Mucosa of descending colon (tissue), 3 donors: ENCODE measurements at places on chromosomes 4 and X. TPM values are rescaled to one million over a fixed set of nuclear protein-coding genes. Genes with fewer than 3 reads are reported as not detected.
A peak's percentile ranks its signal among the peaks of the same experiment; 100 is the strongest.

The MGARP gene
- total RNA-seq = 0.73 TPM

The ADGRG2 gene
- 0.39 TPM for total RNA-seq

The TRIM61 gene
- total RNA-seq = not detected

The MAGEA2B gene
- total RNA-seq = not detected

DNA sequence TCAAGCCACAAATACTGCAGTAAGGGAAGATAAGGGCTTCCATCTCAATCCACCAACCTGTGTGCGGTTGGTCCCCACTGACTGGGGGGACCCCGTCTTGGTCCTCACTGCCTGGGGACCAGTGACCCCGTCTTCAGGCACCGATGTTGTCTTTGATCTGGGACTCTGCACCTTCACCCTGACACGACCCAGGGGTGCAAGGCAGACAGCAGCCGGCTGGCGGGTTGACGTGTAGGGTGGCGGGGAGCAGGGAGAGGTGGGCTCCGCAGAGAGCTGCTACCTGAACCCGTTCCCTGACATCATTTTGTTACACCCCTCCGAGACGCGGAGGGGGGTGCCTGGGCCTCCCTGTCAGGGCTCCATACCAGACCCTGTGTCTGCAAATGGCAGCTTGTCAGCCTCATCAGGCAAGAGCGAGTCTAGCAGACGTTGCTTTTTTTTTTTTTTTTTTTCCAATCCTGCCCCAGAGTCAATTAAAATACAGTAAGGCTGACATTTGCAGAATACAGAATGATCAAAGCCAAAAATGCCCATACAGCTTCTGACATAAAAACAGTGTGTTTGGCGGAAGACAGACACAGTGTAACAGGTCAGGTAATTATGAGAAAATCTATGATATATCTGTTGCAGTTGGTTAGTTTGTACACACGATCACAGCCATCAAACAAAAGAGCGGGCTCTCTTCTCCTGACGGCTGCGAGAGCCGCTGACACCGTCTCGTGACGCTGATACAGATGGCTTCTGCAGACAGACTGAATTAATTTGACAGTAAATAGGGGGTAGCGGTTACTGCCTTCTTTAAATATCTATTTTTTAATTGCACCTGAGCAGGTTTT is 118.6 kb downstream of the CRLF2 start:
- DNase-seq = no peak

- no peak for DNase-seq
Observed at GRCh38 chr4:16005676-16006075, 42.7 kb upstream of the FGFBP2 start.

GRCh38 chr4:87006426-87006675 is 71.5 kb downstream of the AFF1 start:
- DNase-seq = no peak

GRCh38 chr4:109113521-109113920 is 188.9 kb downstream of the COL25A1 start:
- DNase-seq = no peak

DNA sequence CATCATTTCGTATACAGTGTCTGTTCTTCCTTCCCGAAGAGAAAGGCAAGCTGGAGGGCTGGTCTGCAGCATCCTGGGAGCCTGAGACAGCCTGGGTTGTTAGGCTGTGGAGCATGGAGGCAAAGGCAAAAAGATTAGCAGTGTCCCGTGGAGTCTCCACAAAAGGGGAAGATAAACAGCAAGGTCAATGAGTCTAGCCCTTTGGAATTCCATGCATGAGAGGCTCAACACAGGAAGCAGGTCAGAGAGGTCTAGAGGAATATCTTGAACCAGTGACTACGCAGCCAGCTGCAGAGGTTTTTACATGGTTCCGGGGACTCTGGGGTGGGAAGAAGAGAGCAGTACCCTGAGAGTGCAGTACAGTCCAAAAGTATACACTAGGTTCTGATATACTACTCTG is 12.2 kb upstream of the MCF2 start:
- DNase-seq = no peak

GRCh38 chrX:386768-387575 is at the start of gene PPP2R3B:
Gene PPP2R3B, minus strand, starts transcription at chrX:386907. Its CDS starts 216 bp downstream, at chrX:386691.
- DNase-seq = peak; percentile 95

GRCh38 chr4:149604827-149605226 is 210.8 kb downstream of the IQCM start:
- DNase-seq = no peak
